ENCODE measurements at places on chromosomes 1 and 21.
A peak's percentile ranks its signal among the peaks of the same experiment; 100 is the strongest.

DNA sequence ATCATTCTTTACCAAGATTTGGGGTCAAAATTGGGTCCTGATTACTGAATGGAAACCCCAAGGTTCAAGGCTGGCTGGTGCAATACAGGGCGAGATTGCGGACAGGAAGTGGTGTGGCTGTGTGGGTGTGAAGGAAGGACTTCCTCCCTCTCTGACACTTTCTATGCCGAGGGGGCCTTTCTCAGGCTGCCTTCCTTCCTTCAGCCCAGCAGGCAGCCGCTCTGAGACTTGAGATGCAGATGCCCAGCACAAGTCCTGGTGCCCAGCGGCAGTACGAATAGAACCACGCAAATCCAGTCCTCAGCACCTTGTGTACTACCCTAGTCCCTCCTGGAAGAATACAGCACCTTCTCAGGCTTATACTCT, 16.3 kb downstream of the BATF3 start:
- no peak for DNase-seq

DNA sequence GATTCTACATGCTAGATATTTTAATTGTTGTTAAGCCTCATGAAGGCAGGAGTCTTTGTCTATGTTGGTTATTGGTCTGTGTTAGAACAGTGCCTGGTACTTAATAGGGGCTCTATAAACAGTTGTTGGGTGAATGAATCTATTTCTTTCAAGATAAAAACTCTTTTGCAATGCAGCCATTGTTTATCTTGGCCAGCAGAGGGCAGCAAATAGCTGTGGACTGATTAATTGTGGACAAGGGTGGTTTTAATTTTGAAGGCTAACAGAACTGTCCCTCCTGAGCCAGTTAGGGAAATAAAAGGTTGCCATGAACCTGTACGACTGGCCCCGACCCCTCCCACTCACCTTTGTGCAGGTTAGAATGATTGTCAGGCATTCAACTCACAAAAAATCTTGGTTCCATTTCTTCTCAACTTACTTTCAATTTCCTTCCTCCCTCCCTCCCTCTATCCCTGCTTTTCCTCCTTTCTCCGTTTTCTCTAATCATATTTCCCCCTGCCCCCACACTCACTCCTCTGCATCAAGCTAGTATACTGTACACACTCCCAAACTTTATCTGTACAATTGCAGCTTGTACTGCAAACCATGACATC, 66.3 kb upstream of the DIRAS3 start:
- DNase-seq, result no peak

DNA sequence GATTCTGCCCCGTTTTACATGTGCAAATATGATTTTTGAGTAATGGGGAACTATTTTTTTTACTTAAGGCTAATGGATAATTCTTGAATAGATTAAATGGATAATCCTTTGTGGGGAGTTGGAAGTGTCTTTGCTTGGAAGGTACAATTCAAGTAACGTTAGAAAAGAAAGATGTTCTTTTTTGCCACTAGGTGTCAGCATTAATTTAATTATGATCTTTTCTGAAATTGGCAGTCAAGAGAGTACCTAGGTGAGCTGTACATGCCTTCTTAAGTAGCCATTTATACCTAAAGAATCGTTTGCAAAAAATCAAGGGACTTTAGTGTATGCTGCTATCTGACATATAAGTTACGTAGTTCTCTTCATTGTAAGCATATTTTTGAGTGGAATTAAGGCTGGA, 2.2 kb downstream of the FBXO28 start:
- DNase-seq, result peak; percentile 7

DNA sequence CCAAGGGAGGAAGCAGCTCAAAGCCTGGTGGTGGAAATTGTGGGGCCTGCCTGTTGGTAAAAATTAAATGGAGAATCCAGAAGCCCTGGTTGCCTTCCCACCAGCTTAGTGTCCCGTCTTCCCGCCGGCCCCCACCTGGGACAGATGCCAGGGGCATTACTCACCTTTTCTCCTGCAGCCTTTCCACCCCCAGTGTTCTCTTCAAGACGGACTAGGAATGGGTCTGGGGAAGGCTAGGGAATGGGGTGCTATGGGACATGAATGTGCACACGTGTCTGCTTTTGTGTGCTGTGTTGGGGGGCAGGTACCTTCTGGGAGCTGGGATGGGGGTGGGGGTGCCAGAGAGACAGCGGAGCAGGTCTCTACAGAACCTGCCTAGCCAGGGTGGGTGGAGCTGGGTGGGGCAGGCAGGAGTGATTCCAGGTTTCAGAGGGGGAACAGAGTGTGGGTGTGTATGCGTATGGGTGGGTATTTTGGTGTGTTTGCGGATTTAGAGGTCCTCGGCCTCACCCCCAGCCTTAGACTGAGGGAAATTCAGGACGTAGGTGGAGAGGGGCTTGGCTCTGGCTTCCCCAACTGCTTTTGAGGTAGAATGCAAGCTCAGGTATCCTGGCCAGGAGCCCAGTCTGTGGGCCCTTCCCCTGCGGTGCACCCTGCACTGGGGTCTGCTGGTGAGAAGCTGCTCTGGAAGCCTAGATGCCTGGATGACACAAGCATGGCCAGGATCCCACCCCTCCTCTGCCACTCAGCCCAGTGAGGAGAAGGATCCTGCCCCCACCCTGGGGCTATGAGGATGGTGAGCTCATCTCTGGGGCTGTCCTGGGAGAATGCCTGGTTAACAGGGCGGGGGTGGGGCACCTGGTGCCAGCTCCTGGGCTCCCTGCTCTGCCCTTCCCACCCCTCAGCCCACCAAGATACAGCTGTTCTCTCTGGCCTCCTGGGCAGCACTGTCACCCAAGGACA, 7.8 kb downstream of the VANGL2 start:
- DNase-seq, result no peak

- no peak for DNase-seq
Observed at GRCh38 chr1:147773215-147773715, 12.9 kb upstream of the GJA5 start.

GRCh38 chr1:171431994-171432393, 53.3 kb upstream of the PRRC2C start:
- DNase-seq, result no peak

DNA sequence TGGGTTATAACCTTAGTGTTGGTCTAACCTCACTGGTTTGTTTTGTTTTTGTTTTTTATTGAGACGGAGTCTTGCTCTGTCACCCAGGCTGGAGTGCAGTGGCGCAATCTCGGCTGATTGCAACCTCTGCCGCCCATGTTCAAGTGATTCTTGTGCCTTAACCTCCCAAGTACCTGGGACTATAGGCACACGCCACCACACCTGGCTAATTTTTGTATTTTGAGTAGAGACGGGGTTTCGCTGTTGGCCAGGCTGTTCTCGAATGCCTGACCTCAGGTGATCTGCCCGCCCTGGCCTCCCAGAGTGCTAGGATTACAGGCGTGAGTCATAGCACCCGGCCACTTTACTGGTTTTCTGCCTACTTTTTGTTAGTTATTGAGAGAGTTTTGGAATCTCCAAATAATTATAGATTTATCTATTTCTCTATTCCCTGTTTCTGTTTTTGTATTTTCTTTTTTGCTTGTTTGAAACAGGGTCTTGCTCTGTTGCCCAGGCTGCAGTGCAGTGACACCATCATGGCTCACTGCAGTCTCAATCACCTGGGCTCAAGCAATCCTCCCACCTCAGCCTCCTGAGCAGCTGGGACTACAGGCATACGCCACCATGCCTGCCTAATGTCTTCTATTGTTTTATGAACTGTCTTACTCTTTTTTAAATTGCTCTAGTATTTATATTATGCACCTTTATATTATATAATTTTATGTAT, 21.4 kb downstream of the SMG7 start:
- DNase-seq, result no peak

DNA sequence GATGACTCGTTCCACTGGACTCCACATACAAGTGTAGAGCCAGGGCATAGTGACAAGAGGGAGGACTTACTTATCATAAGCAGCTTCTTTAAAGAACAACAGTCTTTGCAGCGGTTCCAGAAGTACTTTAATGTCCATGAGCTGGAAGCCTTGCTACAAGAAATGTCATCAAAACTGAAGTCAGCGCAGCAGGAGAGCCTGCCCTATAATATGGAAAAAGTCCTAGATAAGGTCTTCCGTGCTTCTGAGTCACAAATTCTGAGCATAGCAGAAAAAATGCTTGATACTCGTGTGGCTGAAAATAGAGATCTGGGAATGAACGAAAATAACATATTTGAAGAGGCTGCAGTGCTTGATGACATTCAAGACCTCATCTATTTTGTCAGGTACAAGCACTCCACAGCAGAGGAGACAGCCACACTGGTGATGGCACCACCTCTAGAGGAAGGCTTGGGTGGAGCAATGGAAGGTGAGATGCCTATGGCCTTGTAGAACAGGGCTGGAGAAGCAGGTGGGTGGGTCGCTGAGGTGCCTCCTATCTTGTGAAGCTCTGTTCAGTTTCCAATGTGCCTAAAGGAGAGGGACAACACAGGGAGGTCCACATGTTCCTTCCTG, 12.1 kb downstream of the MIA3 start:
- DNase-seq, result no peak

DNA sequence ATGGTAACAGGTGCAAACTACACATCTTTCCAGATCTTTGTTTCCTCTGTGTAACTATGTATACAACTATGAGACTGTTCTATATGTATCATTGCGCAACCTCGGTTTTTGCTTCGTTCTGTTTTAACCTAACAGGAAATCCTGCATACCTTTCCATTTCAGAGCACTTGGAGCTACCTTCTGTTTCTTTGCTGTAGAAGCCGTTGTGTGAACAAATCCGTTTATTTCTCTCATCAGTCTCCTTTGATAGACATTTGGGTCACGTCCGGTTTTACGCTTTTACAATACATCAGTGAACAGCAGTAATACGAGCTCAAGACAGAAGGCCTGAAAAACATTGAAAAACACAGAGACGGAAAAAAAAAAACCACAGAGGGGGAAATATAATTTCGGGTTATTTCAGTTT, 10.5 kb downstream of the ATP5IF1 start:
- DNase-seq, result no peak

GRCh38 chr1:177809819-177810218, 160.0 kb downstream of the SEC16B start:
- DNase-seq, result no peak

All from right kidney (tissue), 9 donors.